NCI-H2081 treated with DMSO at 0.1 percent for 48 hours (cell line): ENCODE measurements at places on chromosomes 4 and X.

- DNase-seq, result no peak
Measured at GRCh38 chr4:94278781-94279180, 63.9 kb downstream of the HPGDS start.

GRCh38 chr4:16225863-16226815, at the start of gene TAPT1:
Gene TAPT1, minus strand, starts transcription at chr4:16226471. Its CDS starts 14 bp downstream, at chr4:16226457.
- DNase-seq, result no peak

- DNase-seq, result no peak
Measured at GRCh38 chr4:43337707-43338106, 445.2 kb downstream of the GRXCR1 start.

DNA sequence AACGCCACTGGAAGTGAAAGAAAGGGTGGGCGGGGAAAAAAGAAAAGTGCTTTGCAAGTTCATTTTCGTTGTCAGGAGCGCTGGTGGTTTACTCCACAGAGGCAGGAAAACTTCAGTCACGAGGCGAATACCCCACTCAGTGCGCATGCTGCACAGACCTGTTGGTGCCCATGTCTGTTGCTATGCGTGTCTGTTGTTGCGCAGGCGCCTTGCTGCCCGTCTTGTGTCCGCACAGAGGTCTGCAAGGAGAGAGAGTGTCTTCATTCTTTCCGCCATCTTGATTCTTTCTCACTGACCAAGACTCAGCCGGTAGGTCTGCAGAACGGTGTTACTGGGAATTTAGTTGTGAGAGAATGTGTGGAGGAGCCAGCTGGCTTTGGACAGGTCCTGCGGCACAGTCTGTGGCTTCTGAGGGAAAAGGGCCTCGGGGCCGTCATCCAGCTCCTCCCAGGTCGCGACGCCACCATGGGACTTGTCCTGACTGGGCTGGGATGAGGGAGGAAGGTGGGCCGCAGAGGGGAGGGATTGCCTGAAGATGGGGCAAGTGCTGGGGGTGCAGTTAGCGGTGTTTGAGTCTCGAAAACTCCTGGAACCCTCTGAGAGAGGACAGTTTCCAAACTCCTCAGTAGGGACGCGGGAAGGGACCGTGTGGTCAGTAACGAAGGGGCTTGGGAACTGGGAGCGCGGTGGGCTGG, at the start of gene PAGE2:
PAGE2 (plus strand) TSS at position 224 of the 695 bp plus-strand sequence. CDS start 1,003 bp downstream, outside the sequence.
- no peak for DNase-seq

- DNase-seq, result no peak
Measured at GRCh38 chrX:9781941-9782340, 4.3 kb upstream of the SHROOM2 start.

- no peak for DNase-seq
Measured at GRCh38 chr4:74044677-74045076, 6.2 kb upstream of the CXCL3 start.
